NCI-H2029 (cell line): ENCODE measurements at places on chromosomes 16 and 17.

DNA sequence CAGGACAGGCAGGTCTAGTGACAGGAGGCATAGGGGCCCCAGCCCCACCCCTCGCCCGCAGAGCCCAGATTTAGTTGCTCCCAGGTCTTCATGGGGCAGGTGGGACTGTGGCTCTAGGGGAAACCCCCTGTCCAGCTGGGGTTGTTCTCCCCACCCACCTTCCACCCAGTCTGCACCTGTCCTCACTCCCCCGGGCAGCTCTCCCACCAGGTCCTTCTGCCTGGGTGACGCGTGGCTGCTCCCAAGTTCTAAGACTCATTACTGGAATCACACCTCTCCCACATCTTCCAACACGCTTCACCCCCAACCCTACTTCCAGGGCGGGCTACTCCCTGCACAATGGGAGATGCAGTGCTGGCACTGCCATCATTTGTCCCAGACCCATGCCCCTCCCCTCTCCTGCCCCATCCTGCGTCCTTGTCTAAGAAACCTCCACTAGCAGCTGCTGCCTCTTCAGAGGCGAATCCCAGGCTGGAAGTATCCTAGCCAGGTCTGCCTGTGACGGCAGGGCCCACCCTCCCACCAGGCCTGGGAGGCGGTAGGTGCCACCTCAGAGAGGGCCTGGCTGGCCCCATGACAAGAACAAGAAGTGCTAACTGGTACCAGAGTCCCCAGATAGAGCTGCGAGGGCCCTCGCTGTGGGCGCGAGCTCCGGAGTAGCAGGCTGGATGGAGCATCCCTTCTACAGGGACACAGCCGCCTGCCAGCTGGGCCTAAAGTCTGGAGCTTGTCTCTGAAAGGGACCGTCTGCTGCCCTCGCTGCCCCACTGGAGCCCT is 22.8 kb downstream of the GRIN2C start:
- DNase-seq = no peak

- DNase-seq = no peak
Observed at GRCh38 chr16:67150047-67150832, 558 bp downstream of the B3GNT9 start.

GRCh38 chr17:82489851-82490511 is 29.6 kb upstream of the FOXK2 start:
- DNase-seq = no peak

DNA sequence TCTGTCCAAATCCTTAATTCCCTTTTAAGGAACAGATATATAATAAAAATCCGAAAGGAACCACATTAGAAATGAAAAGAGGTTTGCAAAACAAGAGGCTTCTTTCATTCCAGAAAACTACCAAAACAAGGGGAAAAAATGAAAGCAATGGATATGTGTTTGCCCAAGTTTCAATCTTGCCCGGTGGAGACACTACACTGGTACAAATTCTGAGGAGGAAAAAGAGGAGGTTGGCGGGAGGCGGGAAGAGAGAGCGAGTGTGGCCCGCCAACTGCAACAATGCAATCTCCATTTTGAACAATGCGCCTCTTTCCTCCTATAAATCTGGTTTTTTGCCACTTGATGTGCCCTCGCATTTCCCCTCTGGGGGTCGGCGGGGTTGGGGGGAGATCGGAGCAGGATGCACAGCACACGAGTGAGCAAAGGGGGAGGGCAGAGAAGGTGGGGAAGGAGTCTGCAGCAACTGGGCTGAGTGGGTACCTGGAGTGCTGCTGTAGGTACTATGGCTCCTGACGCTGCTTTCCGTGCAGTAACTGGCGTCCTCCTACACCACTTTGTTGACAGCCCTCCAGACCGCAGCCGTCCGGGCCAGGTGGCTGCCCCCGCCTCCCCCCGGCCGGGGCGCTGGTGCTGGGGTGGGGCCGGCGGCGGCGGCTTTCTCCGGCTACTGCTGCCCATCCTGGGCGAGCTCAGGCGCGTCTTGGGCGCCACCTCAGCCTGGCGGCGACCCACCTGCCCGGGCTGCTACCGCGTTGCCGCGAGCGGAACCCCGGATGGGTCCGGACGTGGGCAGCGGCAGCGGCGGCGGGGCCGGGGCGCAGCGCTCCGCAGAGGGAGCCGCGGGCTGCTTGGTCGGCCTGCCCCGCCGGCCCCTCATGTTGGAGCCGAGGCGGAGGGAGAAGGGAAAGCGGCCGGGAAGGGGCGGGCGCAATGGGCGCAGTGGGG is 93.8 kb upstream of the PLEKHM1 start:
- no peak for DNase-seq

GRCh38 chr17:82248815-82249674 is 20.2 kb downstream of the SLC16A3 start:
- no peak for DNase-seq

- DNase-seq = no peak
Observed at GRCh38 chr17:44887971-44888954, 11.0 kb downstream of the EFTUD2 start.

GRCh38 chr17:49589577-49589927 is 13.9 kb downstream of the NXPH3 start:
- DNase-seq = no peak

GRCh38 chr17:19539841-19540311 is 6.2 kb downstream of the SLC47A1 start:
- DNase-seq = no peak

- no peak for DNase-seq
Observed at GRCh38 chr16:85639529-85640253, 26.6 kb downstream of the GSE1 start.

- DNase-seq = peak; percentile 84
Observed at GRCh38 chr17:32877164-32877764, 340 bp upstream of the MYO1D start.
